Activated CD4-positive, alpha-beta T cell treated with anti-CD3 and anti-CD28 coated beads for 36 hours (primary cell): ENCODE measurements at places on chromosomes 4 and X. TPM values are rescaled to one million over a fixed set of nuclear protein-coding genes. Genes with fewer than 3 reads are reported as not detected.

Gene GPM6B
- not detected for total RNA-seq

Gene FREM3
- not detected for total RNA-seq

Gene VGLL1
- total RNA-seq = not detected

DNA sequence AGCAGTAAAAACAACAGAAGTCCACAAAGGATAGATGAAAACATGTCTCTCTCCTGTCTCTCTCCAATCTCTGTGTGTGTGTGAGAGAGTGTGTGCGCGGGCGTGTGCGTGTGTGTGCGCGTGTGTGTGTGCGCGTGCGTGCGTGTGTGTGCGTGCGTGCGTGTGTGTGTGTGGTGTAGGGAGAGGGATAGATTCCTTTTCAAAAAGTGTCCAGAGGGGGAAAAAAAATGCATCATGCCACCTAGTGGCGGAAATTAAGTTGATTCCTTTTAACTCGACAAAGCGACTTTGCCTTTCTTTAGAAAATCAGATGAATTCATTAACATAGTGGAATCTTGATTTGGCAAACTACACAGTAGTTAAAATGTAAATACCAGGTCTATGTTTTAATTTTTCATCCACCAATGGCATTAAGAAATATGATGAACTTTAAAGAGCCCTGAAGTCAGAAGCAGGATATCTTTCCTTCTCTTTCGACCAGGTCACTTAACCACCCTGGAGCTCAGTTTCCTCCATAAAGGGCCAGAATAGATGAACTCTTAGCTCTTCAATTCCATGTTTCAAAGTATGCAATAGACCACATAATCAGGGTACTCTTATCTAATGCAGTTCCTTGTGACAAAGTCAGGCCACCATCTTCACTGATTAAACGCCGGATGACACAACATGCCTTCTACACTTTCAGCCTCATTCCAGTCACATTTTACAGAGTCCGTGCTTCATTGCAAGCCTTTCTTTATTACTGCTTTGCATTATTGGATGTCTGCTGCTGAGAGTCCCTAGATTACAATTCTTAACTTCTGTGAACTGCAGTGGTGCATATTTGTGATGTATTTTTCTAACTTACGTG lies 162.8 kb downstream of the FBXO8 start:
- peak; percentile 49 for DNase-seq

GRCh38 chrX:154805696-154806091 lies 409 bp upstream of the MPP1 start:
- no peak for DNase-seq

- DNase-seq = no peak
Measured at GRCh38 chrX:13923845-13924244, 105.8 kb downstream of the GEMIN8 start.
